ENCODE measurements at places on chromosomes 7 and 10. TPM values are rescaled to one million over a fixed set of nuclear protein-coding genes. Genes with fewer than 3 reads are reported as not detected.
A peak's percentile ranks its signal among the peaks of the same experiment; 100 is the strongest.

DNA sequence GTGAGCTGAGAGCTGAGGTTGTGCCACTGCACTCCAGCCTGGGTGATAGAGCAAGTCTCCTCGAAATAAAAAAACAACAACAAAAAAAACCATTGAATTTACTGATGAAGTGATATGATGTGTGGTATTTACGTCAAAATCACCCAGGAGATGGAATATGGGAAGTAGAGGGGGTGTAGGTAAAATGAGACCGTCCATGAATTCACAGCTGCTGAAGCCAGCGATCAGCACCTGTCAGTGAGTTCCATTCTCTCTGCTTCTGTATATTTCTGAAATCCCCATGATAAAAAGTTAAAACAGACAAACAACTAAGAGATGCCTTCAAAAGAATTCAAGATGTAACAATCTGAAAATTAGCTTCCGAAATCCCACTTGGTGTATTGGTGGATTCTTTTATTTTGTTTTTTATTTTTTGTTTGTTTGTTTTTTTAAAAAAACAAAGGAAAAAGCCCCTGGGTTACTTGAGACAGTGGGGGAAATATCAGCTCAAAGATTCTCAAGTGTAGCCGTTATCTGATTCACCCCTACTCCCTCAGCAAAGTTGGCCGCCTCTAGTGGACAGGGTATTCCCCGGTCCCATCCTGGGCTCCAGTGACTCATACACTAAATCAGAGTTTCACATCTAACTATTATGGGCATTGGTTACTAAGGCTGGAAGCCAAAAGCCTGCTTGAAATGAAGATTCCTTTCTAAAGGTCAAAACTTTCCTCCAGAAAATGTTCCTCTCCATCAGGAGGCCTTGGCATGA, 76.4 kb downstream of the MAP3K8 start:
- H3K4me3 ChIP-seq = no peak overlapping the region
- H3K27ac ChIP-seq = peak overlapping the region; percentile 52
- H3K36me3 ChIP-seq = no peaks in the 10 kb centered on the region
- DNase-seq = no peak

GRCh38 chr7:47811632-47812380, 136.5 kb downstream of the PKD1L1 start:
- H3K4me3 ChIP-seq = no peak overlapping the region
- no peaks in the 10 kb centered on the region for H3K36me3 ChIP-seq
- H3K27ac ChIP-seq = no peak overlapping the region
- no peak for DNase-seq

GRCh38 chr10:114239117-114239993, at the start of gene VWA2:
VWA2 (plus strand) TSS chr10:114239254; CDS start chr10:114248714, 9,460 bp downstream.
- DNase-seq = peak; percentile 76
- H3K4me3 ChIP-seq = peak within 1 kb of the TSS; percentile 61
- peaks cover 28% of the 10 kb centered on the region for H3K4me1 ChIP-seq
- peaks cover 24% of the 10 kb centered on the region for H3K27me3 ChIP-seq

DNA sequence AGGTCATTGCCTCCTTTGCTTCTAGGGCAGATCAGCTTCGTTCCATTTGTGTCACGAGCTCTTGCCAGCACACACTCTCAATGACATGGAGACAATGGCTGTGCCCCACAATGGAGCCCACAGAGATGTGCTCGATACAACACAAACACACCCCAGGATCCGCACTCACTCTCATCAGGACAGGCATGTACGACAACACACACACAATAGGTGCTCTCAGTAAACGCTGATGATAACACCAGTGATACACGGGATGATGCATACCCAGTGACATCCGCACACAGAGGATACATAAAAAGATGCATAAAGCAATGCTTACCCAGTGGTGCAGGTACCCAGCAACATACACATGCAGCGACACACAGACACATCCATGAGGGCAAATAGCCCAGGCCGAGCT, 61.2 kb upstream of the LBX1 start:
- no peaks in the 10 kb centered on the region for H3K36me3 ChIP-seq
- DNase-seq = no peak
- peaks cover 94% of the 10 kb centered on the region for H3K27me3 ChIP-seq
- no peak overlapping the region for H3K4me3 ChIP-seq

DNA sequence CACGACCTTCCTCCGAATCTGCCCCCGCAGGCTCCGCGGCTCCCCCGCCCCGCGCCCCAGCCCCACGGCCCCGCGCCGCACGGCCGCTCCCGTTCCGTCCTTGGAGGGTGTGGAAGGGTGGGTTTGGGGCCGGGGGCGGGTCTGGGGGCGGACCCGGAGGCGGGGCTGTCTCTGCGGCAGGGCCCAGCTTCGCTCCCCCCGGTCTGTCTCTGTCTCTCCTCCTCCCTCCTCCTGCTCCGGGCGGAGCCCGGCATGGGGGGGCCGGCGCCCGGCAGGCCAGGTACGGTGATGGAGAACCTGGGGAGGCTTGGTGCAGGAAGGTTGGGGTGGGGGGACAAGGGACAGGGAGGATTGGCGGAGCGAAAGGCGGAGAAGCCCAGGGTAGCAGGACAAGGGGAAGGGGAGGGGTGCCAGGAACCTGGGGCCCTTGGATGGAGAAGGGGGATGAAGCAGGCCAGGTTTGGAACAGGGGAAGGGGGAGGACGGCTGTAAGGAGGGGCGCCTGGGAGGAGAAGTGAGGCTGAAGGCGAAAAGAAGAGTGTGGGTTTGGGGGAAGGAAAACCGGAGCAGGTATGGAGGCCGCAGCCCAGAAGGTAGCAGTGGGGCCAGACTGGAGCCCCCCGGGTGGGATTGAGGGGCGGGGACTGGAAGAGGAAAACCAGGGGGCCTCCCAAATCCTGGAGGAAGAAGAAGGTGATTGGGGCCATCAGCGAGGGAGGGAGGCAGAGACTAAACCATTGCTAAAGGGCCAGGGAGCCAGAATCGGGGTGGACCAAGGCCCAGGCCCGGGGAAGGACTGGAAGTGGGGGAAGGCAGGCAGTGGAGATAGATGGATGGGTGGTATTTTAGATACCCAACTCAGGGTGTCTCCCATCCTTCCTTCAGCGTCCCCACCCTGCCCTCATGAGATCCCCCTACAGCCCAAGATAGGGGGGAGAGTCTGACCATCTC, at the start of gene NYAP1:
Gene NYAP1 (plus strand): TSS at position 206 of the 951 bp plus-strand sequence. CDS start 1,385 bp downstream, outside the sequence.
- peaks cover 22% of the 10 kb centered on the region for H3K4me1 ChIP-seq
- H3K27me3 ChIP-seq = no peaks in the 10 kb centered on the region
- peak; percentile 62 for DNase-seq
- no peaks in the 10 kb centered on the region for H3K36me3 ChIP-seq

- peak overlapping the region; percentile 27 for H3K27ac ChIP-seq
- peaks cover 18% of the 10 kb centered on the region for H3K4me1 ChIP-seq
- H3K27me3 ChIP-seq = no peaks in the 10 kb centered on the region
- DNase-seq = no peak
- H3K36me3 ChIP-seq = no peaks in the 10 kb centered on the region
Measured at GRCh38 chr7:143258831-143259230, 4.4 kb upstream of the GSTK1 start.

GRCh38 chr7:33530664-33531063, 374.7 kb upstream of the BMPER start:
- H3K27ac ChIP-seq = no peak overlapping the region
- no peak overlapping the region for H3K4me3 ChIP-seq
- DNase-seq = no peak
- H3K36me3 ChIP-seq = no peaks in the 10 kb centered on the region
- H3K4me1 ChIP-seq = no peaks in the 10 kb centered on the region

- no peak for DNase-seq
- no peak overlapping the region for H3K4me3 ChIP-seq
- no peak overlapping the region for H3K27ac ChIP-seq
- H3K4me1 ChIP-seq = peaks cover 18% of the 10 kb centered on the region
Measured at GRCh38 chr7:45976485-45976856, 55.4 kb upstream of the IGFBP3 start.

GRCh38 chr10:12884851-12885250, 116.7 kb downstream of the CCDC3 start:
- no peaks in the 10 kb centered on the region for H3K36me3 ChIP-seq
- H3K27me3 ChIP-seq = no peaks in the 10 kb centered on the region
- H3K4me1 ChIP-seq = no peaks in the 10 kb centered on the region
- H3K4me3 ChIP-seq = no peak overlapping the region
- no peak for DNase-seq
- no peak overlapping the region for H3K27ac ChIP-seq

- H3K36me3 ChIP-seq = no peaks in the 10 kb centered on the region
- H3K27ac ChIP-seq = peak overlapping the region; percentile 24
- H3K4me3 ChIP-seq = peak overlapping the region; percentile 28
- DNase-seq = no peak
Measured at GRCh38 chr10:118272149-118272721, 69.9 kb downstream of the FAM204A start.

- no peak overlapping the region for H3K27ac ChIP-seq
- H3K4me3 ChIP-seq = no peak overlapping the region
- no peaks in the 10 kb centered on the region for H3K36me3 ChIP-seq
Measured at GRCh38 chr10:112002206-112002605, 181.4 kb downstream of the GPAM start.

GRCh38 chr10:12961416-12962205, 39.9 kb downstream of the CCDC3 start:
- H3K36me3 ChIP-seq = no peaks in the 10 kb centered on the region
- H3K4me3 ChIP-seq = no peak overlapping the region
- DNase-seq = no peak
- peaks cover 5% of the 10 kb centered on the region for H3K4me1 ChIP-seq
- no peaks in the 10 kb centered on the region for H3K27me3 ChIP-seq

DNA sequence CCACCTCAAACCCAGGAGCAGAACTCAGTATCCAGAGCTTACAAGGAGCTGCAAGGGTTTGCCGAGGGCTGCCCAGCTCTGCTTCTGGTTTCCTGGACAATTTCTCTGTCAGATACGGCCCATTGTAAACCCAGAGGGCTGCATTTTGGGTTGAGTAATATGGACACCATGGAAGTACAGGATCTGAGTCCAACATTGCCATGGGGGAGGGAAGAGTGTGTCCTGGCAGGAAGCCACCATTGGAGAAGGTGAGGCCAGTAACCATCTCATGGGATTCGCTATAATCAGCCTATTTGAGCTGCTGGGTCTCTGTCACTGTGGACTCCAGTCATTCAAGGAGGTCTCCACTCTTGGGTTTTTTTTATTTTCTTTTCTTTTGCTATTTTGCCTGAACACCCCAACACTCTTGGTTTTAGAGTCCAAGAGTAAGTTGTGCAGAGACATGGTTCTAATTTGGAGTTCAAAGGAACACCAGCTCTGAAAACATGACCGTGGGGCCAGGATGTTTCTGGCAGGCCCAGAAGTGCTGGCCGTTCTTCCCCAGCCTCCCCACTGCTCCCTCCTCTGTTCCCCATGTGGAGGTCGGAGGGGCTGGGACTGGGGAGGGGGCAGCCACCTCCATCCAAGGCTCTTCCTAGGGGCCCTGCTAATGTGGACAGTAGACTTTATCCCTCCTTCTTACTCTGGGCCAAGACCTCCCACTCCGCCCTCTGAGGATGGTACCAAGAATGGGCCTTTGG, 46.2 kb downstream of the CHST3 start:
- peak overlapping the region; percentile 86 for H3K27ac ChIP-seq
- H3K4me3 ChIP-seq = no peak overlapping the region
- no peak for DNase-seq
- H3K4me1 ChIP-seq = peaks cover 36% of the 10 kb centered on the region

DNA sequence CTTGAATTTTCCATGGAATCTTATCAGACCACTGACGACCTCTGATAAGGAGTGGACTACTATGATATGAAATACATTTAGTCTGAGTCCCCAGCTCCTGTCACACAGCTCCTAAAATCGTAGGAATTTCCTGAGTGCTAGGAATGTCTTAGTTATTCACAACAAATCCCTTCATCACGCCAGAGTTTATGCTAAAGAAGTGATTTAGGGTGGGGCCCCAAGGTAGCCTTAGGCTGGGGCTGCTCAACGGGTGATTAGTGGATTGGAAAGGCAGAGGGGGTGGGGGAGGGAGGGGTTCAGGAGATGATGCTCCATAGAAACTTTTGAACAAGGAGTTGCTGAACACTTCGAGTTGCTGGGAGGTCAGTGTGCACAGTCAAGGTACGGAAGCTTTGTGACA, 7.0 kb upstream of the TET1 start:
- DNase-seq = no peak
- no peak overlapping the region for H3K27ac ChIP-seq
- no peaks in the 10 kb centered on the region for H3K4me1 ChIP-seq
- H3K36me3 ChIP-seq = no peaks in the 10 kb centered on the region

DNA sequence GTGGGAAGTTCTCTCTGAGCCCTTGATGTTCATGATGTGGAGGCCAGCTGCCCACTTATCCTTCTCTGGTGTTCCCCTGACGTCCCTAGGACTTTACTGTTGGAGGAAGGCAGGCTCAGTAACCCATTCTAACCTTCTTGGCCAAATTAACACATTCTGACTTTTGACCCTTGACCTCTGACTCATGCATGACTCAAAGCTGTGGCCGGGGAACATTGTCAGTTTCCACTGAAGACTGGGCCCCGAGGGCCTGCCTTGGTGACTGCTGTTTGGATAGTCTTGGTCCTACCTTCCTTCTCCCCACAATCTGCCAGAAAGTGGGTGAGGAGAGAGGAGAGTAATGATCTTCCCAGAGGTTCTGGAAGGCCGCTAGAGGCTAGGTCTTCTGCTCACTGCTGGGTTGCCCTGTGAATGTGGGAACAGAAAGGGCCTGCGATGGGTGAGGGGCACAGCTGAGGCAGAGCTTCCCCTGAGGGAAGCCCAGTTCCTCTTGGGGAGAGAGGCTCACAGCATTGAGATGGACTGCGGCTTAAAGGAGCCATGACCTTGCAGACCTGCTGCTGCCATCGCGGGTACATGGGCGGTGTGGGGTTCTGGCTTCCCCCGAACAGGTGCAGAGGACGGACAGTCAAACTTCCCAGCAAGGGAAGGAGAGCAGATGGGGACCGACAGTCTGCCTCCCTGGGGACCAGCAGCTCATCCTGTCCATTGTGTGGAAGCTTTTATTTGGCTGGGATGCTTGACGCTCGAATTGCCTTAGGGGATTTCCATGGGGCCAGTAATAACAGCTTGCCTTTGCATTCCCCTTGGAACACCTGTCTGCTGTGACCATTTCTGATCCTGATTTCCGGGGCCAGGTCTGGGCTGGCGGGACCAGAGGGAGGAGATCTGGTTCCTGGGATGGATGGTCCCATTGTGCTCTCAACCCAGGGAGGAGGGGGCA, 43.8 kb downstream of the ADAMTS14 start:
- no peak overlapping the region for H3K27ac ChIP-seq
- no peak overlapping the region for H3K4me3 ChIP-seq
- no peaks in the 10 kb centered on the region for H3K4me1 ChIP-seq
- no peaks in the 10 kb centered on the region for H3K27me3 ChIP-seq

SLC18A3 gene
- not detected for total RNA-seq

CRHR2 gene
- total RNA-seq = not detected

SLF2 gene
- total RNA-seq = 34.4 TPM

SPDYE5 gene
- total RNA-seq = not detected

TMEM213 gene
- total RNA-seq = 1.9 TPM

MRPL32 gene
- total RNA-seq = 45.0 TPM

PCGF5 gene
- 47.6 TPM for total RNA-seq

Data from lower lobe of right lung (tissue), 2 donors.